Occipital lobe (tissue), 3 donors: ENCODE measurements at places on chromosomes 5 and 9.

- DNase-seq: no peak
These were observed 55.0 kb downstream of the ARHGEF37 start for GRCh38 chr5:149636191-149636860.

GRCh38 chr5:141789330-141789729 lies 88.9 kb downstream of the PCDH1 start:
- no peak for DNase-seq

GRCh38 chr5:136012041-136012804 lies 16.6 kb upstream of the TGFBI start:
- DNase-seq: no peak

GRCh38 chr5:965604-966344 lies 42.8 kb upstream of the NKD2 start:
- DNase-seq: no peak

- no peak for DNase-seq
These were observed 11.6 kb upstream of the KIF27 start for GRCh38 chr9:83932851-83933250.

DNA sequence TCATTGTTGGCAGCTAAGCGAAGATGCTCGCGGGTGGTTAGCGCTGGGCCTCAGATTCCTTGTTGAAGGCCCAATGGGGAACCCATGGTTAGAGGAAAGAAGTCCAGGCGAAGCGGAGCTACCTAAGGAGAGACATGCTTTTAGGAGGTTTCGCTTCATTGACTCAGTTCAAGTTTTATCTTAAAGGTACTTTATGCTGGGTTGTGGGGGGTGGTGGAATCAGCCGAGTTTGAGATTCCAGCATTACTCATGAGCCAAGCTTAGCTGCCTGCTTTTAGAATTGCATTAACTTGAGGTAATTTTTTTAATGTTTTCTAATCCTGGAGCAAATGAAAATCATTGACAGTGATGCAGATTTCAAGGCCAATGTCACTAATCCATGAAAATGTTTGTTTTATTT lies 16.1 kb downstream of the MEGF10 start:
- DNase-seq: no peak

DNA sequence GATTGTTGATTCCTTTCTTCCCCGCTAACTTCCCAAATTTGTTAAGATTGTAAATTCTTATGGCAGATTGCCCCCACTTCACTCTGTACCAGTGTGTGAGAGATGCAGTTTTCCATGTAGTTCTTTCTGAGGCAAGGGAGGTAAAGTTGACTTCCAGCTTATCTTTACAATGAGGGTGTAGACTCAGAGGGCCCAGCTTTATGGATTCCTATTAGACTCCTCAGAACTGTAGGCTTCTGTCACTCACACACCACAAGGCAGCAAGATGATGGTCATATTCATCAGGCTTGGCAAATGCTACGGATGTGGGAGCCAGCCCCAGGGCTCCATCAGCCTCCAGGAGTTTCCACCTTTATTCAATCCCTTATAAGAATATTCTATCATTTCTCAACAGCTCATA lies 461.9 kb upstream of the KLF4 start:
- DNase-seq: no peak

DNA sequence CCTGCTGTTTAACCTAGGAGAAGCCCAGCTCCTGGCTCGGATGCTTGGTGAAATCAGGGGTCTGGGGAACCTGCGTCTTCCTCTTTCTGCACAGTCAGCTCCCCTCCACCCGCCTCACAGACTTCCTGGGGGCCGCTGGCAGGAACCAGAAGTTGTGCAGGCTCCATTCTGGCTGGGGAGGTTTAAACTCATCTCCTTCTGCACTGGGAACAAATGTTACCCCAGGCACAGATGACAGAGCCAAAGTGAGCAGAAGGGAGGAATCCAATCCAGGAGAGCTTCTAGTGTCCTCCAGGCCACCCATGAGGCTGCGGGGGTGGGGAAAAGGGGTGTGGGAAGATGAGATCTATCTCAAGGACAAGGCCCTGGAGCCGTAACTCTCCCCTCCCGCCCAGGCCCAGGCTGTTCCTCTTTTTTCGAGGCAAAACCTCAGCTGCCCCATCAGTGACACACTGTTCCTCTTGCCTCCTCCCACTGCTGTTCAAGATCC lies 31.2 kb downstream of the KCNMB1 start:
- no peak for DNase-seq

DNA sequence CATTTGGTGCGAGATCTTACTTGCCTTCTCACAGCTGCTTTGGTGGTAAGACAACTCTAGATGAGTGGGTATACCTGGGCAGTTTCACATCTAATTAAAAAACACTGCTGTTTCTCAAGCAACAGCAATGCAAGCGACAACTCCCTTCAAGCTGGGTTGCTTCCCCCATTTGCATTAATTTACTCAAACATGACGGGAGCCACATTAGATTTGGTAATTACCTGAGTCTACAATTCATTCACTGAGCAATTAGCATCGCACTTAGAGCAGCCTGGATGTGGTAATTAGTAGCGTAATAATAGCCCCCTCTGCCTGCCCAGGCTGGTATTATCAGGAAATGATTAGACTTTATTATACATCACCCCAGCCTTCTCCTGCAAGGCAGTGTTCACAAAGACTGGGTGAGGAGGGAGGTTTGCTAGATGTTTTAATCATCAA lies 73.4 kb downstream of the FBXO38 start:
- no peak for DNase-seq

GRCh38 chr5:153496835-153497234 lies 6.4 kb downstream of the GRIA1 start:
- DNase-seq: no peak

DNA sequence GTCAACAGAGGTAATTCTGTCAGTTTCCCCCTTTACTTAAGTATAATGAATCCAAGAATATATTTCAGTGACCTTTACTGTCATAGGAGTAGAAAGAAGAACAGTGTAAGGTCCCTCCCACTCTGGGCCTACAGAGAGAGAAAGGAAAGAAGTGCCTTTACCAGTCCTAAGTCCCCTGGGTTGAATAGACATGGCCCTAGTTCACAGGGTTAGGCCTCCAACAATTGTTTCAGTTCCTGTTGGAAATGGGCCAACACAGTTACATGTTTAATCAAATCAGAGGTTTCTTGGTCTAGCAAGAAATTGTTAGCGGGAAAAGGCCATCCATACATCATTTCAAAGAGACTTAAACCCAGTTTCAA lies 605.6 kb downstream of the MTRR start:
- no peak for DNase-seq

DNA sequence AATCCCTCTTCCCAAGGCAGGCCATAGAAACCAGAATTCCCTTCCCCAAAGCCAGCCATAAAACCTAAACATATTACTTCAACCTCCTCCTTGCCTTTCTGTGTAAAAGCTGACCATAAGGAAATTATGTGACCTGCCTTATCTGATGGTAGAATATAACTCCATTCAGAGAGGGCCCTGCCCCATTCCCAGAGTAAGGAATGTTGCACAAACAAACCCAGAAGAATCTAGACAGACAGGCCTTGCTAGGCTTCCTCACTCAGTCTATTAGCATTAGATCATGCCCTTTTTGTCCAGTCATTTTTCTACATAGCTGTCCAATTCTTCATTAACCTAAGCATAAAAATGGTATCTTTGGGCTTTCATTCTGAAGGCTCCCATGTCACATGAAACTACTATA lies 17.8 kb upstream of the IFNB1 start:
- no peak for DNase-seq

GRCh38 chr9:16335788-16336580 lies 534.5 kb downstream of the BNC2 start:
- no peak for DNase-seq

DNA sequence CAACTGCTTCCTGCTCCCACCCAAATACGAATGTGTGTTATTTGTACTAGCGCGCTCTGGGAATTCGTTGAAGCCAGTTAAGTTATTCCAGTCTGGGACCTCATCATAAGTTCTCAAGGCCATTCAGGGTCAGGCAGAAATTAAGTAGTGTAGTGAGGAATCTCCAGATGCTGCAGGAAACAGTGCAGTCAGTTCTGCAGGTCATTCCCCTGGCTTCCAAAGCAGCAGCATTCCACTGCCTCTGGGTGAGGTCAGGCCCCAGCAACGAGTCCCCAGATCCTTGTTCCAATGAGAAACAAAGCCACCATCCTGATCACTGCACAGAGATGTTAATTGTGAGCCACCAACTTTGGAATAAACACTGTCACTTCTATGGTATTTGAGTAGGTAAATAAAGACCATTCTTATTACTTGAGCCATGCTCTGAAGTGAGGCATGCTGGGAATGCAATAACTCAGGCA lies 33.1 kb downstream of the SVEP1 start:
- DNase-seq: no peak

DNA sequence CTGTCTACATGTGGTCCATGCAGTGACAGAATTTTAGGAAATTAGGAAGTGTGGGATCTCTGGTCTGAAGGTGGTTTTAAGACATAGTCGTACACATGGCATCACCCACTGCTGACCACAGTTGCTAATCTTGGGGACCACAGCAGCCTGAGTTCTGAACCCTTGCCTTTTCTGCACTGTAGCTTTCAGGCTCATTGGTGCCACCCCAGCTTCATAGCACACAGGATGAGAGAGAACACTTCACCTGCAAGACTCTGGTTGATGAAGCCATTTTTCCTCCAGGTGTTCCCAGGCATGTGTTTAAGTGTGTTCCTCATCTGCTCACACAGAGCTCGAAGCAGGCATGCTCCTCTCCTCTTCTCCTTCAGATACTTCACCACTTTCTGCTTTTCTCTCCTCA lies 68.2 kb upstream of the S1PR3 start:
- DNase-seq: no peak

- DNase-seq: no peak
These were observed 655.5 kb upstream of the ZNF608 start for GRCh38 chr5:125401724-125402622.

DNA sequence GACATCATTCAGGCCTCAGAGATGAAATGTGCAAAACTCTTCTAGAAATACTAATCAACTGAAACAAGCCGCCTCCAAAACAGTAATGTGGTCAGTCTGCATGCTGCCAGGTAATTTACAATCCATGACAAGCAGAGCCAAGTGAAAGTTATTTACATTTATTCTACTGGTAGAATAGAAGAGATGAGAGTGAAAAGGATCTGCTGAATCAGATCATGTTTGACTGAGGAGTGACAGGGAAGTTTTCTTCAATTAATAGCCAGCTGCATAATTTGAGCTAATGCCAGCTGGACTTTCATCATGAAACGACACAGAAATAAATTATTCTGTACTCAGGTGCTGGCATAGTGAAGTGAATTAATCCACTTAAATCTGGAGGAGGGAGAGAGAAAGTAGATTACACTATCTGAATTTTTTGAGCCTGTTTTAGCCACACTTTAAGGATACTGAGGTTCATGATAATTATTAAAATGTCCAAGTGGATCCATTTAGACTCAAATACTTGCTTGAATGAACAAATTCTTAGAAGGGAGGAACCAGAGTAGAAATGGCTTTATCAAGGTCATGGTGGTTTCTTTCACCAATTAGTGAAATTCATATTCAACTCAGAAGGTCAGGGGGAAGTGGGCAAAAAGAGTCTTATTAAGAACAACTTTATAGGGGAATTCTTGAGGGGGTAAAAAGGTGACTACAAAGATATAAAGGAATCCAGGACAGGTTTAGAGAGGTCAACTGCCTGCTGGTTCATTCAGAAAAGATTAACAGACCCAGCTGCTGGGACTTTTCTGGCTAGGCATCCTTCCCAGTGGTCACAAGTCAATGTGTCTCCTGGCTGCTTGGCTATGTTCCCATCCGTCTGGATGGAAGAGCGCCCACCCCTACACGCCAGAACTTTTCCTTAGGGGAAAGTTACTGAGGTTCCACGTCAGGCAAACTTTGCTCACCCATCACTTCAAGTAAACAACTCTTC lies 350.4 kb downstream of the PDE4D start:
- no peak for DNase-seq

DNA sequence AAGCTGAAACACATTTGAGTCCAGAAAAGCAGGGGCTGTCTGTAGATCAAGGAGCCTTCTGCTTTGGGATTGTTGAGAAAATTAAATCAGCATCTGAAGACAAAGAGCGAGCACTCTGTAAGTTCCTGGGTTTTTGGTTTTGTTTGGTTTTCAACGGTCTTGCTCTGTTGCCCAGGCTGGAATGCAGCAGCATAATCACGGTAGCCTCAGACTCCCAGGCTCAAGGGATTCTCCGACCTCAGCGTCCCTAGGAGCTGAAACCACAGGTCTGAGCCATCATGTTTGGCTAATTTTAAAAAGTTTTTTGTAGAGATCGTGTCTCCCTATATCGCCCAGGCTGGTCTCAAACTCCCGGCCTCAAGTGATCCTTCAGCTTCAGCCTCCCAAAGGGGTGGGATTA lies 266.5 kb upstream of the ADAMTS16 start:
- no peak for DNase-seq

DNA sequence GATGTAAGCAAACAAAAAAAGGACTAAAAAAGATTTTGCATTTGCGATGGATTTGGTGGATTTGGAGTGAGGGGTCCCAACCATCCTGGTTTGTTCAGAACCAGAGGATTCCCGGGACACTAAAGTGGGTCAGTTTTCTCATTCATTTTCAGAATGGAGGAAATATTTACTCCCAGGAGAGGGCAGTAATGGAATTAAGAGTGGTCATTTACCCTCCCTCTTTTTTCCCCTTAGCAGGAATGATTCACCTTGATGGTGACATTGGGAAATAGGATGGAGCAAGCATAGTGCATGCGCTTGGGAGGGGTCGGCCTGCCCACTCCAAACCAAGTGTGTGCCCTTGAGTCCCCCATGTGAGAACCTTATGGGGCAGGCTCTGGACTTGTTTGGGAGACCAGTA lies 164.2 kb upstream of the PUM3 start:
- DNase-seq: no peak

GRCh38 chr9:128162215-128163026 lies 2.4 kb downstream of the BBLN start:
- DNase-seq: peak; percentile 72

DNA sequence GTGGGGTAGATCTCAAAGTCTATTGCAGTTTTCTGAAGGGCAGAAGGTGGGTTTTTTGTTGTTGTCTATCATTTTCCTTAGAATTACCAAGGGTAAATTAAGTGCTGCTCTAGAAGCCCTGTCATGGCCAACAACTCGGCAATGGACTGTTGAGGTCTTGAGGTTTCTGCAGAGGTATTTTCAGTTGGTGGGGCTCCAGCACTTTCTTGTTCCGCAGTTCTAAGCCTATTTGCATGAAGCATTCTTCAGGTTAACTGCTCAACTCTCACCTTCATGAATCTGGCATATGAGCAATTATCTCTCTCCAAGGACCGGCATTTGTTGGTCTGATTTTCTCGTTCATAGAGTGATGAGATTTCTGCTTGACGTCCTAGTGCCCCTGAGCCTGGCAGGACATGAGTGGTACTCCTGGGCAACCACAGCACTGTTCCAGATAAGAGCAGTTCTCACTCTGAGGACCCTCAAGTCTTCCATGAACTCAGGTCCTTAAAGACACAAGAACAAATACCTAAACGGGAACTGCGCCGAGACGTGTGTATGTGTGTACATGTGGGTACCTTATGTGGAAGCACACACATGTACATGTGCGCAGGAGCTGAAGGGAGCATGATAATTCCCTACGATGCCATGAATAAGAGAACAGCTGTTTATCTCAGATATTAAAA lies 544.5 kb downstream of the CSNK1G3 start:
- no peak for DNase-seq

- DNase-seq: no peak
These were observed 91.4 kb upstream of the ZNF462 start for GRCh38 chr9:106771608-106772007.
